ENCODE measurements at places on chromosomes 2 and 18.

GRCh38 chr18:68178921-68179320, 536.0 kb downstream of the TMX3 start:
- H3K36me3 ChIP-seq: no peaks in the 10 kb centered on the region
- DNase-seq: no peak

- no peak for DNase-seq
- H3K36me3 ChIP-seq: peaks cover 7% of the 10 kb centered on the region
- no peak overlapping the region for H3K4me3 ChIP-seq
These were observed 25.5 kb downstream of the B4GALT6 start for GRCh38 chr18:31658670-31659575.

DNA sequence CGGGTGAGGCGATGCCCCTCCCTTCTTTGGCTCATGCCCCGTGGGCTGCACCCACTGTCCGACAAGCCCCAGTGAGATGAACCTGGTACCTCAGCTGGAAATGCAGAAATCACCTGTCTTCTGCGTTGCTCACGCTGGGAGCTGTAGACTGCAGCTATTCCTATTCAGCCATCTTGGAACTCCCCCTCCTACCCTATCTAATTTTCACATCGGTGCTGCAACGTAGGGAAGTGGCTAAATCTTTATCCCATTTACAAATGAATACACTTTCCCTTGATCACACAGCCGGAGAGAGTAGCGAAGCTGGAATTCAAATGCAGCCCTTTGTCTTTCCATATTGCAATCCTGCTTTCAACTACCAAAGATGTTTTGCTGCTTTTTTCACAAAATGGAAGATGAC, 1.4 kb upstream of the TMEM247 start:
- no peaks in the 10 kb centered on the region for H3K36me3 ChIP-seq
- no peak for DNase-seq
- no peak overlapping the region for H3K4me3 ChIP-seq
- H3K27me3 ChIP-seq: peaks cover 36% of the 10 kb centered on the region

GRCh38 chr18:50284255-50284885, 3.0 kb upstream of the MBD1 start:
- H3K4me1 ChIP-seq: peaks cover 38% of the 10 kb centered on the region
- H3K27me3 ChIP-seq: no peaks in the 10 kb centered on the region
- peaks cover 15% of the 10 kb centered on the region for H3K36me3 ChIP-seq
- peak overlapping the region; percentile 54 for H3K27ac ChIP-seq
- DNase-seq: no peak

DNA sequence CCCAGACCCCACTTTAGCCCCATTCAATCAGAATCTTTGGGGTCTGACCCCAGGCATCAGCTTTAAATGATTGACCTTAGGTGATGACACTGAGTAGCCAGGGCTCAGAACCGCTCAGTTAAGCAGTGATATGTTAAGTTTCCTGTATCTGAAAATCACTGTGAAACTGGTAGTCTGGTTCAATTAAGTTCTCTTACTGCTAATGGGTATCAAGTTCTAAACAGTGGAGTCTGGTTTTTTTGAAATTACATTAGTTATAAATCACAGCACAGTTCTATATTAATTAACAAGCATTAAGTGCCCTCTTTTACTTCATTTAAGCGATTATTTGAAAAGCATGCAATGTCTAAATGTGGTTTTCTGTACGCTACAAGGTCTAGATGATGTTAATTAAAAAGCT, 117.9 kb downstream of the HAUS1 start:
- H3K27me3 ChIP-seq: no peaks in the 10 kb centered on the region
- peaks cover 9% of the 10 kb centered on the region for H3K36me3 ChIP-seq
- H3K4me3 ChIP-seq: no peak overlapping the region
- H3K27ac ChIP-seq: no peak overlapping the region

GRCh38 chr2:84132370-84132769, 326.7 kb downstream of the SUCLG1 start:
- H3K27me3 ChIP-seq: no peaks in the 10 kb centered on the region
- H3K4me1 ChIP-seq: no peaks in the 10 kb centered on the region
- no peak for DNase-seq
- H3K4me3 ChIP-seq: no peak overlapping the region
- no peak overlapping the region for H3K27ac ChIP-seq

DNA sequence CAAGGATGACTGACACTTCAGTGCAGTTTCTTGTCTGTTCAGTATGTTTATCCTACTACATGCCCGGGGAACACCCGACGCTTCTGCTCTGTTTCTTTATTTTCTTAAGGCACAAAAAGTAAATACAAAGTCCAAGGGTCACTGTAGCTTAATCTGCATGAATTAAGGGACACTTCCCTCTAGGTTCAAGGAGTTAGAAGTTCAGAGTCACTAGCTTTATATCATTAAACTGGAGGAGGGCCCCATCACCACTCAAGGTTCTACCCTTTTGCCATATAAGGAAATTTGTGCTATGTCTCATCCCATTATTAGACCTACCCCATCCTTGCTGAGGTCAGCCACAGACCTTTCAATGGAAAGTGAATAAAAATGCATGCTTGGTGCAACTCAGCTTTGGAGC, 27.6 kb upstream of the RMDN2 start:
- peaks cover 3% of the 10 kb centered on the region for H3K27me3 ChIP-seq
- peaks cover 3% of the 10 kb centered on the region for H3K36me3 ChIP-seq
- no peak overlapping the region for H3K4me3 ChIP-seq
- H3K27ac ChIP-seq: no peak overlapping the region
- DNase-seq: no peak
- peaks cover 40% of the 10 kb centered on the region for H3K4me1 ChIP-seq

- H3K27ac ChIP-seq: peak overlapping the region; percentile 80
- no peaks in the 10 kb centered on the region for H3K27me3 ChIP-seq
- peaks cover 9% of the 10 kb centered on the region for H3K36me3 ChIP-seq
- DNase-seq: no peak
These were observed 39.3 kb downstream of the RTN4 start for GRCh38 chr2:55010915-55011314.

- H3K4me1 ChIP-seq: no peaks in the 10 kb centered on the region
- no peak for DNase-seq
- H3K27ac ChIP-seq: no peak overlapping the region
- peaks cover 40% of the 10 kb centered on the region for H3K27me3 ChIP-seq
These were observed 209.2 kb upstream of the GATA6 start for GRCh38 chr18:21960189-21960588.
